ENCODE measurements at places on chromosomes 13 and 19. TPM values are rescaled to one million over a fixed set of nuclear protein-coding genes. Genes with fewer than 3 reads are reported as not detected.

- H3K27me3 ChIP-seq, result peaks cover 11% of the 10 kb centered on the region
- H3K4me3 ChIP-seq, result no peak overlapping the region
- H3K36me3 ChIP-seq, result no peaks in the 10 kb centered on the region
- no peak for DNase-seq
Measured at GRCh38 chr19:54606891-54607784, 13.7 kb downstream of the LILRA1 start.

DNA sequence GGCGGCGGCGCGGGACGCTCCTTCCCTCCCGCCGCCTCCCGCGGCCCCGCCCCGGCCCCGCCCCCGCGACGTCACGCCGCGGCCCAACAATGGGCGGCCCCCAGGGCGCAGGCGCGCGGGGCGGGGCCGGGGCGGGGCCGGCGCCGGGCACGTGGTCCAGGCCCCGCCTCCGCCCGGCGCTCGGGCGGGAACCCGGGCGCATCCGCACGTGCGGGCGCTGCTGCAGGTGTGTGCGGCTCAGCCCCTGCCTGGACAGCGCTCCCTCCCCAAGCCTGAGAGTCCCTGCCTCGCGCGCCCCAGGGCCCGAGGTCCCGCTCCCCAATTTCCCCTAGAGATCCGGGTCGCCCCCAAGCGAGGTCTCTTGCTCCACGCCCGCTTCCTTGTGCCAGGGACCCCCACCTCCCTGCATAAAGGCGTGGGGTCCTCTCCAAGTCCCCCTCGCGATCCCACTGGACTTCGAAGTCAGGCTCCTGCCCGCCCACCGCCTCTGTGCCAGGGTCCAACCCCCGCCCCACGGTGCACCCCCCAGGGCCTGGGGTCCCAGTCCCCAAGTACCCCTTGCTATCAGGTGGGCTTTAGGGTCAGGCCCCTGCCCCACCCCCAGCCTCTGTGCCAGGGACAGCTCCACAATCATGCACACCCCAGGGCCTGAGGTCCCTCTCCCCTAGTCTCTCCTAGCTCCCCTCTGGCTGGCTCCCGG is at the start of gene MEX3D:
Gene MEX3D, minus strand, starts transcription at position 6 of the 700 bp plus-strand sequence. CDS start 267 bp downstream, outside the sequence.
- peak; percentile 79 for DNase-seq
- H3K4me1 ChIP-seq, result no peaks in the 10 kb centered on the region
- H3K36me3 ChIP-seq, result no peaks in the 10 kb centered on the region
- H3K4me3 ChIP-seq, result peak within 1 kb of the TSS; percentile 48
- no peaks in the 10 kb centered on the region for H3K27me3 ChIP-seq

GRCh38 chr19:32458500-32459123 is 53.0 kb downstream of the DPY19L3 start:
- H3K4me3 ChIP-seq, result no peak overlapping the region
- H3K36me3 ChIP-seq, result peaks cover 9% of the 10 kb centered on the region
- H3K27me3 ChIP-seq, result no peaks in the 10 kb centered on the region
- H3K27ac ChIP-seq, result no peak overlapping the region

GRCh38 chr19:1163283-1163933 is 10.7 kb downstream of the SBNO2 start:
- H3K36me3 ChIP-seq, result no peaks in the 10 kb centered on the region
- peaks cover 7% of the 10 kb centered on the region for H3K4me1 ChIP-seq
- no peak for DNase-seq
- H3K27me3 ChIP-seq, result no peaks in the 10 kb centered on the region
- no peak overlapping the region for H3K4me3 ChIP-seq

- no peak overlapping the region for H3K27ac ChIP-seq
- peaks cover 37% of the 10 kb centered on the region for H3K36me3 ChIP-seq
- peaks cover 32% of the 10 kb centered on the region for H3K4me1 ChIP-seq
- no peak for DNase-seq
- H3K27me3 ChIP-seq, result no peaks in the 10 kb centered on the region
Measured at GRCh38 chr19:49684983-49685553, 4.3 kb upstream of the ADM5 start.

- H3K27me3 ChIP-seq, result no peaks in the 10 kb centered on the region
- H3K27ac ChIP-seq, result no peak overlapping the region
- peak overlapping the region; percentile 45 for H3K4me3 ChIP-seq
- H3K36me3 ChIP-seq, result no peaks in the 10 kb centered on the region
- peaks cover 16% of the 10 kb centered on the region for H3K4me1 ChIP-seq
Measured at GRCh38 chr19:10478903-10479384, 24.2 kb downstream of the KEAP1 start.

GRCh38 chr19:31349160-31349881 is at the start of gene TSHZ3:
TSHZ3 (minus strand) TSS chr19:31349436; CDS start chr19:31349219, 217 bp downstream.
- DNase-seq, result peak; percentile 67
- peaks cover 28% of the 10 kb centered on the region for H3K4me1 ChIP-seq
- peaks cover 47% of the 10 kb centered on the region for H3K27me3 ChIP-seq

DNA sequence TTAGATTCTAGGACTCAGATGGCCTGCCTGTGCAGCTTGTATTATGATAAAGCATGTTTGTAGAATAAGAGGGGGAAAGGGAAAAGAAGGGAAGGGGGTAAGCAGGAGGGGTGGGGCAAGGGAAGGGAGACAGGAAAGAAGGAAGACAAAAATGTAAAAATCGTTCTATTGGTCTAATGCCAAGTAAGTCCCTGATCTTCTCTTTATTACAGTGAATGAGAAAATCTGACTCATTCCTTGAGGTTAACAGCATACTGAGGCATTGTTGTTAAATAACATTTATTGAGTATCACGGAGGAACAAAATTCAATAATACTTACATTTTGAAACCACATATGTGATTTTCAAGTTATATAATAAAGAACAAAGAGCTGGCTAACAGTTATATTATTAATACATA is 1534.7 kb downstream of the OLFM4 start:
- no peak for DNase-seq
- H3K27ac ChIP-seq, result no peak overlapping the region
- no peaks in the 10 kb centered on the region for H3K4me1 ChIP-seq

DNA sequence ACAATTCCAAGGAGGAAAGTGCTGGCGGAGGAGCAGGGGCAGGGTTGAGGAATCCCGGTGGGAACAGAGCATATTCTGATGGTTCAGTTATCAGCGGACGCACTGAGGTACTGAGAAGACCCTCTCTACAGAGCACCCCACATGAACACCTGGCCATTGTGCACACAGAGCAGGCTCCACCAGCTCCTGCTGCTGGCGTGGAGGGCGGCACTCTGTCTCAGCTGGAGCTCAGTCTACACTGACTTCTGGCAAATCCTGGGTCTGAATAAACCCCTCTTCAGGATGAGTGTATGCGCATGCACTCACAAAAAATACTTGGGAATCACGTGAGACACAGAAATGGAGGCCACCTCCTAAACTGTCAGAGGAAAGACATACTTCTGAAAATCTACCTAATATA is 114.4 kb upstream of the IRS2 start:
- DNase-seq, result no peak
- H3K4me3 ChIP-seq, result no peak overlapping the region
- H3K4me1 ChIP-seq, result no peaks in the 10 kb centered on the region
- no peaks in the 10 kb centered on the region for H3K36me3 ChIP-seq

- H3K36me3 ChIP-seq, result no peaks in the 10 kb centered on the region
- no peak overlapping the region for H3K27ac ChIP-seq
- H3K4me3 ChIP-seq, result no peak overlapping the region
- peak; percentile 86 for DNase-seq
- H3K27me3 ChIP-seq, result peaks cover 27% of the 10 kb centered on the region
- H3K4me1 ChIP-seq, result peaks cover 14% of the 10 kb centered on the region
Measured at GRCh38 chr19:46265217-46265828, 31.5 kb upstream of the HIF3A start.

GRCh38 chr13:39224671-39225240 is 186.5 kb downstream of the NHLRC3 start:
- H3K4me1 ChIP-seq, result no peaks in the 10 kb centered on the region
- no peak overlapping the region for H3K4me3 ChIP-seq
- H3K36me3 ChIP-seq, result no peaks in the 10 kb centered on the region
- H3K27ac ChIP-seq, result no peak overlapping the region

DNA sequence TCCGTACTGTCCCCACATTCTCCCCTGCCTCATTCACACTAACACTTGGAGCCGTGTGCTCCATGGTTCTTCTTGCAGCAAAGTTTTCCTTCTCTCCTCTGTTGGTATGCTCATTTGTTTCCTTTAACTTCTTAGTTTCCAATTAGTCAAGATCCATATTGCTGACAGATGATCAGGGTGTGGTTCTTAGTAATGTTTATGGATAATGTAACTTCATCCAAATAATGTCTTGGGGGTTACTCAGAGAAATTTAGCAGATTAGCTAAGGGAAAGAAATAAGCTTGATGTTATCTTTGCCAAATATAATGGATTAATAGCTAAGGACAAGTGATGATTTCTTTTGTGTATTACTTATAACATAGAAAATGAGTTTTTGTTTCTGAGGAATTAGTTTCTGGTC is 174.4 kb downstream of the NUFIP1 start:
- peaks cover 17% of the 10 kb centered on the region for H3K27me3 ChIP-seq
- H3K27ac ChIP-seq, result no peak overlapping the region
- DNase-seq, result no peak
- H3K4me1 ChIP-seq, result peaks cover 19% of the 10 kb centered on the region
- no peak overlapping the region for H3K4me3 ChIP-seq

GRCh38 chr13:30323524-30323923 is 16.2 kb upstream of the KATNAL1 start:
- DNase-seq, result no peak
- H3K4me1 ChIP-seq, result no peaks in the 10 kb centered on the region
- H3K27ac ChIP-seq, result no peak overlapping the region
- no peaks in the 10 kb centered on the region for H3K36me3 ChIP-seq
- H3K4me3 ChIP-seq, result no peak overlapping the region
- H3K27me3 ChIP-seq, result no peaks in the 10 kb centered on the region

DNA sequence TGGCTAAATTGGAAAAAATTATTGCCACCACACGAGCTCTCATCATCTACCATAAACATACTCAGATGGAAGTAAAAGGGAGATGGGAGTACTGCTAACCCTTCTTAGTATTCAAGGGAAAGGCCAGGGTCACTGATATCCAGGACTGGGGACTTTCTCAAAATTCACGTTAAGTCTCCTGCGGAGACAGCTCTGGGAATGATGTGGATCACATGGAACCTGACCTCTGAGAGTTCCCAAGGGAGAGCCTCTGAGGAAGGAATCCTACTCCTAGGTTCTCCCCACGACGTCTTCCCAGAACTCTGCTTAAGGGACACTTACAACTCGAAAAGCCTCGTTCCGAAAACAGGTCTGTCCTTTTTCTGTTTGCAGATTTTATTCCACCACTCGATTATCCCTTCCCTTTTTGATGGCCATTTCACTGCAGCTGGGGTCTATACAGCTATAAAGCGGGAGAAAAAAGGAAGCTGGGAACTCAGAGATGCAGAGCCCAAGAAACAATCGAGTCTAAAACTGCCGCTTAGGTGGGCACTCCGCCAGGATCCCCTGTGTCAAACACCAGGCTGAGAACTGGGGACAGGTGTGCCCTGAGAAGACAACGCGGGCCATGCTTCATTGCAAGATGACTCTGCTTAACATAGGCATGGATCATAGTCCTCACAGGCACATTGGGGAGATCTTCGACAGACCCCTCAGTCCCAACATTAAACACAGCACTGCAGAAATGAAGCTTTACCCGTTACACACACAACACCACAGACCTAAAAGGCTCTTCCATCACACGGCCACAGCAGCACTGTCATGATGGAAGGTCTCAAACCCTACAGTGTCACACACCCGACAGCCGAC is 823 bp upstream of the ZNF567 start:
- H3K27ac ChIP-seq, result peak overlapping the region; percentile 90
- H3K4me3 ChIP-seq, result peak overlapping the region; percentile 88
- H3K27me3 ChIP-seq, result no peaks in the 10 kb centered on the region
- peaks cover 26% of the 10 kb centered on the region for H3K4me1 ChIP-seq
- H3K36me3 ChIP-seq, result peaks cover 58% of the 10 kb centered on the region

DNA sequence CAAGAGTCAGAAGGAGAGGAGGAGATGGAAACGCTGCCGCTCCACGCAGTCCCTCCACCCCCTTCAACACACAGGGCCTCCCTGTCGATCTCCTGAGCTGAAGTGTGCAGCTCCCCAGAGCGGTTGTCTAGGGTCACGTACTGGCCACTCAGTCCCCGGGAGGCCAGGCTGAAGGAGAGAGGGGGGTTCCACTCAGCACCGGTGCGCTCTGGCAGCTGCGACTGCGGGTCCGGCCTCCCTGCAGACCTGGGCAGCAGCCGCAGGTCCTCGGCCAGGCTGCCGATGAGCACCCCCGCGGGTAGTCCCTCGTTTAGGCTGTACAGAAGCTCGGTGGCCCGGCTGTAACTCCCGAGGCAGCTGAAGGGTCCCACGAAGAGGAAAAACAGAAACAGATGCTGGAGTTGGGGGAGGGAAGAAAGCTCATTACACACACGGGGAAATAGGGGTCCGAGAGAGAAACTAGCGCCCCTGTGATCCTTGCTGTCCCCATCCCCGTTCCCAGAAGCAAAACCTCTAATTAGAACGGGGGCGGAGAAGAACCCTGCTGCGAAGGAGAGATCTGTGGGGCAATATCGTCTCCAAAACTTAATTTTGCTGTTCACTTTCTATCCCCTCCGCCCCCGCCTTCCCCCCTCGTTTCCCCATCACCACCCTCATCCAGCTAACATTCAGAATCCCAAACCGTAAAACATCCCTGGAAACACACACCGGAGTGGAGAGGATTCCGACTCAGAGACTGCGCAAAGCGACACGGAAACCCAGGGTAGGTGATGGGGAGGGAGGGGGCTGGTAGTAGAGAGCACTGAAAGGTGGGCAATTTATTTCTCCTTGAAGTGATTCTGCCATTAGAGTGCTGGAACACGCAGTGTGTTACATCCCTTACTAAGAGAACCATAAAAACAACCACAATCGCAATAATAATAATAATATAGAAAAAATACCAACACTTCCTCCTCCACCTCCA is 1.8 kb downstream of the PCDH20 start:
- H3K4me1 ChIP-seq, result no peaks in the 10 kb centered on the region
- H3K27ac ChIP-seq, result no peak overlapping the region
- H3K4me3 ChIP-seq, result no peak overlapping the region
- peaks cover 42% of the 10 kb centered on the region for H3K27me3 ChIP-seq
- no peak for DNase-seq

GRCh38 chr19:4279267-4279529 is 132 bp downstream of the SHD start:
- H3K36me3 ChIP-seq, result no peaks in the 10 kb centered on the region
- DNase-seq, result no peak
- H3K4me1 ChIP-seq, result peaks cover 7% of the 10 kb centered on the region
- peaks cover 18% of the 10 kb centered on the region for H3K27me3 ChIP-seq
- H3K4me3 ChIP-seq, result no peak overlapping the region

GRCh38 chr13:106423530-106423929 is 111.9 kb downstream of the EFNB2 start:
- DNase-seq, result no peak
- H3K36me3 ChIP-seq, result no peaks in the 10 kb centered on the region
- H3K27me3 ChIP-seq, result peaks cover 4% of the 10 kb centered on the region
- H3K27ac ChIP-seq, result no peak overlapping the region

GRCh38 chr19:12495002-12495802 is 10.6 kb upstream of the ZNF709 start:
- peaks cover 9% of the 10 kb centered on the region for H3K4me1 ChIP-seq
- H3K27me3 ChIP-seq, result no peaks in the 10 kb centered on the region
- no peaks in the 10 kb centered on the region for H3K36me3 ChIP-seq
- peak overlapping the region; percentile 87 for H3K4me3 ChIP-seq
- DNase-seq, result peak; percentile 98

ZNF578 gene
- total RNA-seq, result 0.36 TPM

OR7C1 gene
- total RNA-seq, result not detected

MCEMP1 gene
- total RNA-seq, result not detected

ZNF470 gene
- 0.99 TPM for total RNA-seq

PCDH9 gene
- 0.10 TPM for total RNA-seq

TMPRSS9 gene
- not detected for total RNA-seq

Measured in activated naive CD4-positive, alpha-beta T cell treated with anti-CD3 and anti-CD28 coated beads for 36 hours (primary cell).